GM23248 (cell line): ENCODE measurements at places on chromosomes 2 and 18.

GRCh38 chr18:10289951-10290637, 164.3 kb upstream of the APCDD1 start:
- DNase-seq = peak; percentile 19

DNA sequence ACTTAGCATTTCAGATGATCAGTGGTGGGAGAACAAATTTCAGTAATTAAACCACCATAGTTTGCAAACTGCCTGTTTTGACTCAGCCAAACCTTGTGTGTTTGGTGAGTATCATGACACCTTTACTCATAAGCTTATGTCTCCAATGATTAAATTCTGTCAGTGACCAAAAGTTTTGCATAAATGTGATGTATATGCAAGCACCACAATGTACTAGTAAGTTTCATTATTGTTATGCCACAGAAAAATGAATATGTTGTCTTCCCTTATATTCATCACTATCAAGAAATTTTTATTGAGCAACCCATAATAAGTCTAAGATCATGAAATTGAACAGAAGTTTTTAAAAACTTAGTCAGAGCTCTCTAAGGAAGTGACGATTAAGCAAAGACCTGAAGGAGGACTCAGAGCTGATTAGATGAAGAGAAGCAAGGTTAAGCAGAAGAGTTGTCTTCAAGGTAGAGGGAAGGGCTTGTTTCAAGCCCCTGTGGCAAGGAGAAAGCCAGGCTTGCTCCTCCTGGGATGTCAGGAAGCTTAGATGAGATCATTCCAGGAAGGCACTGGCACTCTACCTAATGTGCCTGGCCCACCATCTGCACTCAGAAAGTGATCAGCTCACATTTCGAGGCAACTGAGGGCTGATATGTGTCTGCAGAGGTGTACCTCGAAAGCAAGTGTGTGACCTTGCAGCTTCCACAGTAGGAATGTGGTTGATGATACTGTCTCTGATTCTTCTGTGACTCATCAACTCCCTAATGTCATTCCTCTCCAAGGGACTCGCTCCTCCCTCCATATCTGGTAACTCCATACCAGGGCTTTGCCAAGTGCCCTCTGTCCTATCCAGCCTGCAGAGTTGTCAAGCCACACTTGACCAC, 54.7 kb downstream of the KCTD18 start:
- peak; percentile 87 for DNase-seq

DNA sequence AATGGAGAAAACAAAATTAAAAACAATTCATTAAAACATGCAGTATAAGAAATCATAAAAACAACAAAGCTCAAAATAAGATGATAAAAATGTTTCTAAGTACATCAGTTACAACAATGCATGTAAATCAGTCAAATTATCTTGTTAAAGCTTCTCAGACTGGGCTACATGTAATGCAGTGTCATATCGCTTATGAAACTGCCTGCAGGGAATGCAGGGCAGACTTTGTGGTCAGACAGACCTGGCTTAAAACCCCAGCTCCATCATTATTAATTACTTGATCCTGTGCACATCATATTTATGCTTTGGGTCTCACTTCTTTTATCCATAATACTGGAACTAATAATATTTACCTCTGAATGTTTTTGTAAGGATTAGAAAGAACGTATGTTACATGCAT, 74.6 kb downstream of the PID1 start:
- DNase-seq = no peak

GRCh38 chr2:166491461-166491860, 2.6 kb downstream of the SCN7A start:
- no peak for DNase-seq

GRCh38 chr18:44815108-44815507, 134.4 kb downstream of the SETBP1 start:
- DNase-seq = no peak

- DNase-seq = no peak
Observed at GRCh38 chr18:6939972-6940371, 177.6 kb downstream of the LAMA1 start.

GRCh38 chr2:221283896-221284545, 288.1 kb downstream of the EPHA4 start:
- DNase-seq = peak; percentile 56

GRCh38 chr2:188527581-188527993, 235.9 kb downstream of the GULP1 start:
- peak; percentile 20 for DNase-seq

DNA sequence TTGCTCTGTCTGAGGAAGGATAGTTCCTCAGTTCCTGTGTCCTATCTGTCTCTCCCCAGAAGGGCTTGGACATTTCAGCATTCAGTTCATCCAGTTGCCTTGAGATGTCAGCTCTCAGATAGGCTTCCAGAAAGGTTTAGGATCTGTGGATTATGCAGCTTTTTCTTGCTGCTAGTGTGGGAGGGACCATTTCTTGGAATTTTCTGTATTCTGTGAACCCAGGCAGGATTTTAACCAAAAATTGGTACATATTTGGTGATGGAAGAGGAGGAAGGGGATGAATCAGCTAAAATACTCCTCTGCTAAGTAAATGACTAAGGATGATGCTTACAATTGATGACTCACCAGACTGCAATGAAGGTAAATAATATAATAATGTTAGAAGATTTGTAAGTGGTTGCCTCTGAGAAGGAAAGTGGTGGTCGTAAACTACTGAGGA, 58.6 kb upstream of the DOCK10 start:
- peak; percentile 95 for DNase-seq
